ENCODE measurements at places on chromosomes 12 and 14.

DNA sequence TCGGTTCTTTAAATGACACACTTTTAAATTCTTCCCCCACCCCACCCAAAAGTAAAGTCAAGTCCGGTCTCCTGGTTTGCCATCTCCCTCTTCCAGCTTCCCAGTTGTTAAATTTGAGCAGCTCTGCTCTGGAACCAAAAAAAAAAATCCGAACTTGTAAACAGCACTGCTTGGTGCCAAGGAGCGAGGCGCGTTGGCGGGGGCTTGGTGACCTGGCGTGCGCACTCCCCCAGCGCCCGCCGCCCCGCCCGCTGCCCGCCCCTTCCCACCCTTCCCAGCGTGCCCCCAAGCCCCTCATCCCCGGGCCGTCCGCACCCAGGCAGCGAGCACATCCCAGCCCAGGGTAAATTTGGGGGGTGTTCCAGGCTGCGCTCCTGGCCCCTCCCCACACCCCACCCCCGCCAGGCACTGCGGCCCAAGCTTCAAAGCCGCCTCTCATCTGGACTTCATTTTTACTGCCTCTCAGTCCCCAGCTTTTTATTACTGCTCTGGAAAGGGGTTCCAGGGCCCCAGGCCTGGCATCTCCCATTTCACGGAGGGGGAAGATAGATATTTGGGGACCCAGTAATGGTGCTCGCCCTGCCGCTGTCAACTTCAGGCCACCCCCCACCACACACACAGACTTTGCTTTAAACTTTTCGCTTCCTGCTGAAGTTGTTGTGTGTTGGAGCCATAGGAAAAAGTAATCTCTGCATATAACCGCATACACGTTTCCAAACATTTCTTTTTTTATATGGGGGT lies 11.7 kb upstream of the ITGB7 start:
- peak; percentile 61 for DNase-seq

GRCh38 chr14:32698831-32699230 lies 239.8 kb upstream of the NPAS3 start:
- no peak for DNase-seq

GRCh38 chr14:77786148-77786547 lies 13.8 kb upstream of the ADCK1 start:
- DNase-seq, result peak; percentile 49

DNA sequence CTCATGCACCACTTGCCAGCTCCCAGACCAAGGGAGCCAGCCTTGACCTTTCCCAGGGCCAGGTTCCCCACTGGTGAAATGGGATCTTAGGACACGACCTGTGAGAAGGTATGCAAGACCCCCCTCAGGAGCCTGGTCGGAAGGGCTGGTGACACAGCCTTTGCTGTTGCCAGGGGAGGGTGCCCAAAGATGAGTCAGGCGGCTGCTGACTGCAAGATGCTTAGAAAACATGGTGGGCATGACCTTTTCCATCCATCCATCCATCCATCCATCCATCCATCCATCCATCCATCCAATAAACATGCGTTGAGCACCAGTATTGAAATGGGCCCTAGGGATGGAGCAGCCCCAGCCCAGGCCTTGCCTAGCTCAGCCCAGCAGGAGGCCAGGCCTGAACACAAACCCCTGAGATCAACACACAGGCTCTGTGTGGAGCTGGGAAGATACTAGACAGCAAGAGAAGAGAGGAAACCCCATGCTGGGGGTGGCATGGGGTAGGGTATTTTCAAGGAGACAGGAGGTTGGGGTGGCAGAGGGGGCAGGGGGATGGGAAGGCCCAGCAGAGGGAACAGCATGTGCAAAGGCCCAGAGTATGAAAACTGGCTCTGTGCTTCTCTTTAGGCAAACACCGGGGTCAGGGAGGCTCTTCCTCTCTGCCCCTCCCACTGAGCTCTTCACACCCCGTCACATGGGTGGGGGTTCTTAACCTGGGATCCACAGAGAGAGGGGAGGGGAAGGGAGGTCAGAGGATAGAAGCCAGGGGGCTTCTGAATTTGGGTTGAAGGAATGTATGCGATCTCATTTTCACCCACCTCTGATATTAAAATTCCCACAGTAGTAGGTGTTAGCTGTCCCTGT lies 26.2 kb upstream of the YY1 start:
- peak; percentile 57 for DNase-seq

GRCh38 chr14:47674148-47674542 lies 1.3 kb downstream of the MDGA2 start:
- peak; percentile 68 for DNase-seq

GRCh38 chr12:1581973-1582708 lies 12.2 kb downstream of the FBXL14 start:
- no peak for DNase-seq
